ENCODE measurements at places on chromosomes 4 and X.

GRCh38 chr4:80142394-80143306, 54.7 kb upstream of the PRDM8 start:
- DNase-seq: no peak

GRCh38 chr4:159060161-159060560, 42.7 kb upstream of the RAPGEF2 start:
- DNase-seq: no peak

GRCh38 chr4:150771382-150771781, 189.4 kb downstream of the MAB21L2 start:
- DNase-seq: no peak

DNA sequence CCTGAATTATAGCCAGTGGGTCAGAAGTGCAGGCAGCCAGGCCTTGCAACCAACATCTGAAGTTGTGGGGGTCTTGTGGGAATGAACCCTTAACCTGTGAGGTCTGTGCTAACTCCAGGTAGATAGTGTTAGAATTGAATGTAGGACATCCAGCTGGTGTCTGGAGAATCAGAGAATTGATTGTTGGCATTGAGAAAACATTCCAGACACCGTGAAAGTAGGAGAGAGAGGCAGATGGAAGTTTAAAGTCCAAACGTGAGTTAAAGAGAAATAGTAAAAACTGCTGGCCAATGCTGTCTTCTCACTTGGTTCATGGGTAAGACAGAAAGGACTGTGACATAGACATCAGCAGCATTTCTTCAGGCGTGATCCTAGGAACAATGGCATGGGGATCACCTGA, 27.7 kb downstream of the CASP3 start:
- DNase-seq: no peak

DNA sequence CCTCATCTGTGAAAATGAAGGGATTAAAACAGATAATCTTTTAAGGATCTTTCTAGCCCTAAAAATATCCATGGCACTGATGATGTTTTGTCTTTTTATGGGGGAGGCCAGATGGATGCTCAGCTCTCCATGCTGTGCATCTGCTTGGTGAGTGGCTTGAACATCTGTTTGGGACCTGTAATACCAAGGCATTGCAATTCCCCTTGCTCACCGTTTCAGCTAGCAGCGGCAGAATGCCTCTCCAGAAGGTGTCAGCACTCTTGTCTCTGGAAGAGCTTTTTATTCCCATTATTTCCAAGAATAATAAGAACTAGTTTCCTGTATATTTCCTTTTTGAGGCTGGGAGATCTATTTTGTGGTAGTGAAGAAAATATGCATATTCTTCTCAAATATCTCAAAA, 151.9 kb upstream of the ANK2 start:
- DNase-seq: no peak

- DNase-seq: peak; percentile 56
Measured at GRCh38 chr4:87073199-87074120, 138.6 kb downstream of the AFF1 start.

DNA sequence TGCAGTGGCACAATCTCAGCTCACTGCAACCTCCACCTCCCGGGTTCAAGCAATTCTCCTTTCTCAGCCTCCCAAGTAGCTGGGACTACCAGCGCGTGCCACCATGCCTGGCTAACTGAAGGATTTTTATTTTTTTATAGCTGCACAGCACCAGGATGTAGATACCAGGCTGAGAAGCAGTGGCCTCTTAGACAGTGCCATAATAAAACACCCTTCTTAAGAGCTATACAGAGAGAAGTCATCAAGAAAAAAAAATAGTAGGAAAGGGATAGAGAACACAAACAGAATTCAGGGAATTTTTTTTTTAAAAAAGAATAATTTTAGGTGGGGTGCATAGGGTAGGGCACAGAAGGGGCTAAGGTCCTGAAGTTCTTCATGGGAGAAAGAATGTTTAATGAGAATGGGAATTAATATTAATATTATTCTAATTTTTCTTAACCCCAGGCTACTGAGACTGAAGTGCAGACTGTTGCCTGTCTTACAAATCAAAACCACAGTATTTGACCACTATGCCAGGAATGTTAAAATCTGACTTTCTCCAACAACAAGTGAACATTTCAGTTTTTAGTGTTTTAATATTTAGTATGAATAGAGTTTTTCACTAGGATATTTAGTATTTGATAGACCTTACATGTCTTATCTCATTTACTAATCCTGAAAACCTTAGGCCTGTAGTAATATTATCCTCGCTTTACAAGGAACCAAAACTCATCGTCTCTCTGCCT, 146.7 kb downstream of the KCNIP4 start:
- DNase-seq: no peak

GRCh38 chr4:66556651-66557278, 886.5 kb upstream of the EPHA5 start:
- no peak for DNase-seq

DNA sequence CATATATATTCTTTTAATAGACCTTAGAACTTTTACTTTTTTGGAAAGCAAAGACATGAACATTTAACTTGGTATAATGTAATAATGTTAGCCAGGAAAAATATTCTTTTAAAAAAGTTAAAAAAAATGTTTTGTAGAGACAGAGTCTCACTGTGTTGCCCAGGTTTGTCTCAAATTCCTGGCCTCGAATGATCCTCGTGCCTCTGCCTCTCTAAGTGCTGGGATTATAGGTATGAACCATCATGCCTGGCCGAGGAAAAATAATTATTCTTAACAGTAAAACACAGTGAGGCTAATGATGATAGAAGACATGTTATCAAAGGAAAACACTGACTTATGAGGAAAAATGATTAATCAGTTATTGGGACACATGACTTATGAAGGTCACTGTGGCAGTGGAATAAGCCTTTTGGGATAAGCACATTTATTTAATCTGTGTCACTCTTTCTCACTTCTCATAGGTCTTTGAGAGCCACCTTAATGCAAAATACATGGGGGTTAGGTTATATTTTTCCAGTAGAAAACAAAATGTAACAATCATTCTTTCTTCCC, 6.0 kb upstream of the BMP2K start:
- DNase-seq: no peak

GRCh38 chrX:120672389-120672788, 42.5 kb upstream of the C1GALT1C1 start:
- DNase-seq: no peak

- DNase-seq: no peak
Measured at GRCh38 chr4:113975578-113975977, 3.9 kb downstream of the ARSJ start.

DNA sequence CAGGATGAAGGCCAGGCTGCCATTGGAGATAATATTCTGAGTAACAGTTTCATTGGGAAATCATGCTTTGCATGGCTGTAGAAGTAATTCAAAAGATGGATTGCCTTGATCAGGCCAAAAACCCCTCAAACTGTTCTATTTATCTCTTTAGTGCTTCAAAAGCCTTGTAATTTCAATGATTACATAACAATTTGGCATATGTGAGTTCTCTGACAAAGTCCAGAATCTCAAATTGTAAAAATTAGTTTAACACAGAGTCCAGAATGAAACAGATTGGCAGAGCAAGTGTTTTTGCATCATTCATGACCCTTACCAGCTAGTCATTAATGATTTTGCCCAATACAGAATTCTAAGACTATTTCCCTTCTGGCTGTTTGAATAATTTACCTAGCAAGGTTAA, 347.3 kb downstream of the SPRY1 start:
- DNase-seq: no peak

- DNase-seq: peak; percentile 5
Measured at GRCh38 chr4:3317656-3318211, 24.9 kb downstream of the RGS12 start.

DNA sequence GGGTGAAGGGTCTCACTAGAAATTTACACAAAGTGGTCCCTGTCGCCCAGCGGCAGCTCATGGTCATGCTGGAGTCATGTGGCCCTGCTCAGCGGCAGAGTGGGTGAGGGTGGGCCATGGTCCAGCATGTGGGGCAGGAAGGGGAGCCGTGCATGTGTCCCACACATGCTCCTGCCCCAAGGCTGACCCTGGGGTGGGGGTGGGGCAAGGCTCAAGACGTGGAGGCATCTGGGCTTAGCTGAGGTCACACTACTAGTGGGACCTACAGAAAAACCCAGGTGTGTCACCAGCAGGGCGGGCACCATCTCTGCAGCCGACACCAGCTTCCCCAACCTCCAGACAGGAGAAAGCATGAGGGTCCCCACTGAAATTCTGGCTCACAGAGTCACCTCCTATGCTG, 42.4 kb downstream of the EVC start:
- no peak for DNase-seq

GRCh38 chr4:29405116-29405515, 1315.1 kb upstream of the PCDH7 start:
- no peak for DNase-seq

GRCh38 chrX:389021-389441, 2.3 kb upstream of the PPP2R3B start:
- no peak for DNase-seq

GRCh38 chr4:122921971-122922876, at the start of gene NUDT6:
Gene NUDT6 (minus strand): TSS chr4:122922597. CDS start chr4:122922572, 25 bp downstream.
- DNase-seq: peak; percentile 40

DNA sequence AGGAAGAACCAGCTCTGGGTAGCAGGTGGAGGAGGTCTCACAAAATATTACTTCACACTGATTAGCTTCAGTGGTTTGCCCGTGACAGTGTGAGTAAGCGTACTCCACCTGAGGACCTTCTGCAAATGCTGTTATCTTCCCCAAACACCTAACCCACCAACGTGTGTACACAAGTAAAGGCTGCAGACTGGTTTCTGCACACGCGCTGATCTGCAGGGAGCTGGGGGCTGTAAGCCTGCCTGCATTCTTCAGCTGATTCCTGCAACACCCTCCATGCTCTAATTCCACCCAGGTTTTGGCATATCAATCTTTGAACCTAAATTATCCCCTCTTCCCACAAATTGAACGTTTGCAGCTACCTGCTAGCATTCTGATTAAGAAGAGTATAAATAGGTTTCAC, 820.2 kb downstream of the TRIML1 start:
- no peak for DNase-seq

DNA sequence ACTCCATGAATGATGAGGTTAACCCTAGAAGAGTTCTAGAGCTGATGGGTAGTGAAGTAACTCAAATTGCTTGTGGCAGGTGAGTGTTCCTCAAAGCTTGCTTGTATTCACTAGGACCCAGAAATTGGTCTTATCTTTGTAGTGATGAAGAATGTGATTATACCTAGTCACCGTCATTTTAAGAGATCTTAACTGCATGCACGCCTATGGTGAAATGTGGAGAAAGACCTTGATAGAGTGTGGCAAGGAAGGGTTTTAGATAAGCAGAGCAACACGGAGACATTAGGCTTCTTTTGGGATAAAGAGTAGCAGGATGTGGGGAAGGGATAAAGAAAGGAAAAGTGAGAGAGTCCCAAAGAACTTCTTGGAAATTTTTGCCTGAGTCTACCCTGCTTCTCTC, 42.4 kb downstream of the NAP1L5 start:
- no peak for DNase-seq

GRCh38 chr4:39834269-39834668, 136.3 kb downstream of the UBE2K start:
- DNase-seq: no peak

DNA sequence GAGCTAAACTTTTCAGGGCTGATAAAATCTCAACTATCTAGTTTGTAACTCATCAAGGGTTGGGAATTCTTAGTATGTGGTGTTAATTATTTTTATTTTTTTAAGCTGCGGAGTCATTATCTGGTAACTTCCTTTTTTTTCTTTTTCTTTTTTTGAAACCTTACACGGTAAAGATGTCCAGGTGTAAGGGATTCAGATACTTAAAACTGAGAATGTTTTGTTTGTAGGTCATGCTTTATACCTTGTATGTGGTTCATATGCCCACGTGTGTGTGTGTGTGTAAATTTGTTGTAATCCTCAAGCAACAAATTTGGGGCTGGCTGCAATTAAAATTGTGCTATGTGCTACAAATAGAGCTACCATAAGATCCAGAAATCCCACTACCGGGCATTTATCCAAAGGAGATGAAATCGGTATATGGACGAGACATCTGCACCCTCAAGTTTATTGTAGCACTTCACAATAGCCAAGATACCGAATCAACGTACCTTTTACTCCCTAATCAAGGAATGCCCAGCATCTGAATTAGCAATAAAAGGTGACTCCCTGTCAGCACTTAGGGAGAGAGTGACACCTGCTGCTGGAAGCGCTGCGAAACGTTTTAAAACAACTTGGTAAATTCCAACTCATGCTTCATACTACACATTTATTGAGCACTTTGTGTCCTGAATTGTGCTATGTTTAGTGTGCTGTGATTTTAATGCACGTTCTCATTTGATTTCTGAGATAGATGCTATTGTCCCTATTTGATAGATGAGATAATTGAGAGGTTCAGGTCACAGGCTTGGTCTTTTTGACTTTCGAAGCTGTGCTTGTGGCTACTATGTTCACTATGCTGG, 16.1 kb downstream of the MSMO1 start:
- no peak for DNase-seq

- no peak for DNase-seq
Measured at GRCh38 chr4:48173056-48173991, 39.3 kb upstream of the TXK start.

DNA sequence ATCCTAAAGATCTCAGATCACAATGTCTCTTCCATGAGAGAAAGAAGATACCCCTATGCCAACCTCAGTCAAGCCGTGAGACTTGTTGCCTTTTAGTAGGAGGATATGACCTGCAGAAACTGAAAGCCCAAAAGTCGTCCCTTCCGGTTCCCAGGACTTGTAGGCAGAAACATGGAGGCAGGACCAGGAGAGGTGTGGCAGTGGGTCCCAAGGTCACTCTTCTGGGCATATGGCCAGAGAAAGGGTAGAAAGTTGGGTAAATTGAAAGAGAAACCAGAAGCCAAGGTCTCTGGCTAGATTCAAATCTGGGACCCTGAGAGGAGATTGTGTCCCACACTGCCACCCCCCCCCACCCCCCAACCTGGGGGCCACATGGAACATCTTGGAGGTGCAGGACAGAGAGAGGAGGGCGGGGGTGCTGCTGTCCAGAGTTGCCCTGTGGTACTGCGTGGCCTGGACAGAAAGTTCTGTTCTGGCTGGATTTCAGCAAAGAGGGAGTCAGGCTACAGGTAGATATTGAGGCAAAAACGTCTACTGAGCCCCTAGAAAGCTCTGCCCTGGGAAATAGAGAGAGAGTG, 55.4 kb downstream of the DDX3X start:
- DNase-seq: no peak

DNA sequence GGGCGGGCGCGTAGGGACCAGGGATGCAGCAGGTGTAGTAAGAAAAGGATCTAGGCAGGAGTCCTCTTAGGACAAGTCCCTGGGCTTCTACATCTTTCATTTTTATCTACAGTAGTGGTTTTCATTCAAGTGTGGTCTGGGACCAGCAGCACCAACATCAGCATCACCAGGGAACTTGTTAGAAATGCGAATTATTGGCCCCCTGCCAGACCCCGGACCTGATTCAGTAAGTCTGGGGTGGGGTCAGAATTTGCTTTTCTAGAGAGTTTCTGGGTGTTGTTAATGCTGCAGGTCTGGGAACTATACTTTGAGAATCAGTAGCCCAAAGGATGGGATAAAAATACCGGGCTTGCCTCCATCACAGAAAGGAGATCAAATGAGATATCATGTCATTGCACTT, 1.3 kb upstream of the PCYT1B start:
- no peak for DNase-seq

DNA sequence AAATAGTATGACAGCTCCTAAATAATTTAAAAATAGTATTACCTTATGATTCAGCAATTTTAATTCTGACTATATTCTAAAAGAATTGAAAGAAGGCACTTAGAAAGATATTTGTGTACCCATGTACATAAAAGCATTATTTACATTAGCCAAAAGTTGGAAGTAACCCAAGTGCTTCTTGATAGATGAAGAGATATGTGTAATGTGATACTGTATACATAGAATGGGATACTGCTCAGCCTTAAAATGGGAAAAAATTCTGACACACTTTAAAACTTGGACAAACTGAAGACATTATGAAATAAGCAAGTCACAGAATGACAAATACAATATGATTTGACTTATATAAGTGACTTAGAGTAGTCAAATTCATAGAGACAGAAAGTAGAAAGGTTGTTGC, 112.2 kb downstream of the IDS start:
- no peak for DNase-seq
